ENCODE measurements at places on chromosomes 11 and 22. TPM values are rescaled to one million over a fixed set of nuclear protein-coding genes. Genes with fewer than 3 reads are reported as not detected.
A peak's percentile ranks its signal among the peaks of the same experiment; 100 is the strongest.

The RIBC2 gene
- not detected for total RNA-seq

GRCh38 chr22:39502109-39502788, at the start of gene MIEF1:
MIEF1 (plus strand) TSS chr22:39502290; CDS start chr22:39511295, 9,005 bp downstream.
- peak; percentile 99 for DNase-seq

- no peak for DNase-seq
Measured at GRCh38 chr11:56271092-56271491, 2.9 kb upstream of the OR5T1 start.

The ENTHD1 gene
- total RNA-seq: not detected

- peak; percentile 86 for DNase-seq
Measured at GRCh38 chr22:19717691-19718455, 3.6 kb downstream of the SEPTIN5 start.

- DNase-seq: no peak
Measured at GRCh38 chr11:73346186-73346935, 29.8 kb upstream of the RELT start.

- peak; percentile 56 for DNase-seq
Measured at GRCh38 chr22:27993774-27994350, 74.8 kb upstream of the PITPNB start.

- DNase-seq: peak; percentile 89
Measured at GRCh38 chr11:114163229-114163631, 103.7 kb downstream of the ZBTB16 start.

GRCh38 chr11:114260483-114260882, 35.7 kb upstream of the NNMT start:
- DNase-seq: peak; percentile 80

The RTL10 gene
- total RNA-seq: 6.6 TPM

- DNase-seq: no peak
Measured at GRCh38 chr22:20389288-20389687, 4.7 kb upstream of the ZNF74 start.

DNA sequence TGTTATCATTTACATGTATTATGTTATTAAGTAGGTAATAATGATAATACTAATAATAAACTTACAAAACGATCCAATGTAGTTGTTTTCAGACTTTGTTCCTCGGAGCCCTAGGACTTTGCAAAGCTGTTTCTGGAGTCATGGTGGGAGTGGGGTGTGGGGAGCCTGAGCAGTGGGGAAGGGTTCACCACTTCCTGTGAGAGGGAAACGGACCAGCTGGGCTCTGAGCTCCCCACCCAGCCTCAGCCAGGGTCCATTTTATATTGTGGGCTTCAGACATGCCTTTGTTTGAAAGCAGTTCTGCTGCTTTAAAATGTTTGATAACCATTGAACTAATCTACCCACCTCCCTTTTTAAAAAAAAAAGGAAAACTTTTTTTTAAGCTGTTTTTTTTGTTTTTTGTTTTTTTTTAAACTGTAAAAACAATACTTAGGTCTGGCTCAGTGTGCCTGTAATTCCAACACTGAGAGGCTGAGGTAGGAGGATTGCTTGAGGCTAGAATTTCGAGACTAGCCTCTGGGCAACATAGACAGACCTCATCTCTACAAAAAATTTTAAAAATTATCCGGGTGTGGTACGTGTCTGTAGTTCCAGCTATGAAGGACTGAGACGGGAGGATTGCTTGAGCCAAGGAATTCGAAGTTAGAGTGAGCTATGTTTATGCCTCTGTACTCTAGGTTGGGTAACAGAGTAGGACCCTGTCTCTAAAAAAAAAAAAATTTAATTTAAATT, 7.0 kb downstream of the SERPING1 start:
- DNase-seq: no peak

DNA sequence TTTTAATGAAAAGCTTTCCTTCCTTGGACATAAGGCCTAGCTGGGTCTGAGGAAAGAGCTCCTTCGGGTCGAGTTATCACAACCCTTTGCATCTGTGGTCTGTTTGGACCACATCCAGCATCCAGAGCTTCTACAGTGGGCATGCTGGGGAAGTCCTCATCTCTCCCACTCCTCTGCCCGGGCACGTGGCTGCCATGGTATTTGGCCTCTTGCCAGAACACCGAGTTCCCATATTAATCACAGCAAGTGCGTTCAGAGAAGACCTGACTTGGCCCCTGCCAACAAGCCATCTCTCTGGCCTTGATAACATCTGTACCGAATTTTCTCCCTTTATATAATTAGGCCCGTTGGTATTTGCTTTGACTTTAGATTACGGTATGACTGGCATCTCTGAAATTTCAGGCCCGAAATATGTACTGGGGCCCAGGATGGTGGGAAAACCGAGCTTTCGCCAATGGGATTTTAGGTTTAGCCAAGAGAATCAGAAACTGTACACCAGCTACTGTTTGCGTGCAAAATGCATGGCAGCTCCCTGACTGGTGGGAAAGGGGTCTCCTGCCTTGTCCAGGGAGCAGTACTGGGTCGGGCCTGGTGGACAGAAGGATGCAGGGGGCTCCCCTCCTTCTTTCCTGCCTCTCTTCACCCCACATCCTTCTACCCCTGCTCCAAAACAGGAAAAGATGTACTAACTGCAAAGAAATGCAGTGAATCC, 90.0 kb downstream of the MICAL2 start:
- DNase-seq: peak; percentile 82

DNA sequence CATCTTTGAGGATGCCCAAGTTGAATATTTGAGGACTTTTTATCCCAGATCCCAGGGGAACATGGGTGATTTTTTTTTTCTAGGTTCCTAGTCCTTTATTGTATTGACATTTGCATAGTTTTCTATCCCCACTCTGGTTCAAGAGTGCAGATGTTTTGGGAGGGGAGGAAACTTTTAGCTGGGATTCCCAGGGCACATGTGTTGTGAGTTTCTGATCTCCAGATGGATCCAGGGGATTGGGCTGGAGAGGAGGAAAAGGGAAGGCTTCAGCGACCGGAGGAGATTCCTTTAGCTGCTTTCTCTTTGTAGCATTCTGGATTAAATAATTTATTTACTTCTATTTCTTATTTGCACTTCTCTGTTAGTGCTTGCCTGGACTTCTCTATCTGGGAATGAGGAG, 14.7 kb upstream of the SORL1-AS1 start:
- DNase-seq: no peak

DNA sequence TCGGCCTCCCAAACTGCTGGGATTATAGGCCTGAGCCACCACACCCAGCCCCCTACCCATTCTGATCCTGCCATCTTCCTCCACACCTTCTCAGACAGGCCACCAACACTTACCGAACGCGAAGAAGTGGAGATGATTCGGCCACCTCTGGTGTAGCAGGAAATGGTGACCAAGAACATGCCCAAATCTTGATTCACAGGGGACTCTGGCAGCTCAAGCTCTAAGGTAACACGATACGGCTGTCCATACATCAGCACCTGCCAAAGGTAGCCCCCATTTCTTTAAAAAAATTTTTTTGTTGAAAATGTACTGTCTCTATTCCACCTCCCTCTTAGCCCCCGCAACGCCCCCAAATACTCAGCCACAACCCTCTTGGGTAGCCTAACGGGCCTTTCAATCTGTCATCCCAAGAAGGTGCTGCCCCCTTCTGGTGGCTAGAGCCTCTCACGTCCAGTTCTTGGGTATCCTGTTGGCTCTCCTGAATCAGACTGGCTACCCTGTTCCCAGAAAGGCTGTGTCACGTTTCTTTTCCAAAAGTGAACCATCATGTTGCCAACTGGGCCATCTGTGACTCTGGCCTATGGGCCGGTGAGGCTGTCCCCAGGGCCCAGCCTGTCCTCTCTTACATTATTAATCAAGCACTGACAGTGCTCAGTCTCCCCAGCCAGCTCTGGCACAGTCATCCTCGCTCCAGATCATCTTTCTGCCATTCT, 5.3 kb upstream of the LRRN4CL start:
- peak; percentile 91 for DNase-seq

GRCh38 chr22:38191731-38192474, 9.9 kb upstream of the MAFF start:
- no peak for DNase-seq

DNA sequence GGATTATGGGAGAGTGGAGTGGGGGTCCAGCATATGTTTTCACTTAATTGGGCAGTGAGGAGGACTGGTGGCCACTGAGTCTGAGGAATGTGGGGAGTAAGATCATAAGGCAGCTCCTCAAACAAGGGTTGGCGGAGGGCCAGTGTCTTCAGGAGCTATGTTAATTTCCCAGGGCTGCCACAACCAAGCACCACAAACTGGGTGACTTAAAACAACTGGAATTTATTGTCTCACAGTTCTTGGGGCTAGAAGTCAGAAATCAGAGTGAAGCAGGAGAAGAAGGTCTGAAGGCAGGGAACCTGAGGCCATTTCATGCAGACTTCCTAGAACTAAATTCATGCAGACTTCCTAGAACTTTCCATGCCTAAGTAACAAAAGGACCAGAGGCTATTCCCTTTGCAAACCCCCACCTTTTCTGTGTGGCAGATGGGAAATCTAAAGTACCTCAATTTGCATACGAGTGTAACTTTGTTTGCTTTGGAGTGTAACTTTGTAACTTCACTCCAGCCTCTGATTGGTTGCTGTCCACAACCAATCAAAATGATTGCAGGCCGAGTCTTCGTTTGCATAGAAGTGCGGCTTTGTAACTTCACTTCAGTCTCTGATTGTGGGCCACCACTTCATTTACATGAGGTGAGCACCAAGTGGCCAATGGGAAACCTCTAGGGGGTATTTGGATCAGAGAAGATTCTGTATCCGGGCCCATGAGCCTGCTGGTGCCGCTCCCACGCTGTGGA, 50.5 kb upstream of the ZBED5 start:
- no peak for DNase-seq

The APOL1 gene
- total RNA-seq: 24.6 TPM

DNA sequence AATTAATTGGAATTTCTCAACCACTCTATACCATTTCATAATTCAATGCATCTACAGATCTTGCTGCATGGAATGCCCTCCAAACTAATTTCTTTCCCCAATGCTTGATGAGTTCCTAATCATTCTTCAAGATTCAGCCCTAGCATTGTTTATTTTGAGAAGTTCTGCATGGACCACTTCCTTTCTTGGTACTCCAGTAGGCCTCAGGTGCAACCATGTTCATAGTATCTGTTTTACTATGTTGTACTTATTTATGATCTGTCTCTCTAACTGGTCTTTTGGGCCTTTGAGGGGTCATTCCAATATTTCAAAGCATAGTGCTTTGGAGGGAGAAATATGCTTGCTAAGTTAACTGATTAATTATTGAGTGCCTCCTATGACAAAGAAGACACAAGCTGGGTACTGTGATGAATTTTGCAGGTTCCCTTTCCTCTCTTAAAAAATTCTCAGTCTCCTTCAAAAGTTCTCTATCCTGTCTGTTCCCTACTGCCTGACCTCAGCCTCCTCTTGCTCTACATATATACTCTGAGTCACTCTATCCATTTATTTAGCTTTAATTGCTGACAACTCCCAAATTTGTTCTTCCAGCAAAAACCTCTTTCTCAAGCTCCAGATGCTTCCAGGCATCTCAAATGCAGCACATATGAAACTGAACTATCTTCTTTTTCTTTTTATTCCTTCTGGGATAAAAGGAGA, 9.5 kb downstream of the MRPL17 start:
- DNase-seq: no peak

- no peak for DNase-seq
Measured at GRCh38 chr11:19225581-19225980, 15.2 kb downstream of the E2F8 start.

- no peak for DNase-seq
Measured at GRCh38 chr11:59436169-59436568, at the start of gene OR5A1. OR5A1 (plus strand) TSS chr11:59436469; CDS start chr11:59443169, 6,700 bp downstream.

- no peak for DNase-seq
Measured at GRCh38 chr11:74179234-74180052, 8.4 kb downstream of the PPME1 start.

DNA sequence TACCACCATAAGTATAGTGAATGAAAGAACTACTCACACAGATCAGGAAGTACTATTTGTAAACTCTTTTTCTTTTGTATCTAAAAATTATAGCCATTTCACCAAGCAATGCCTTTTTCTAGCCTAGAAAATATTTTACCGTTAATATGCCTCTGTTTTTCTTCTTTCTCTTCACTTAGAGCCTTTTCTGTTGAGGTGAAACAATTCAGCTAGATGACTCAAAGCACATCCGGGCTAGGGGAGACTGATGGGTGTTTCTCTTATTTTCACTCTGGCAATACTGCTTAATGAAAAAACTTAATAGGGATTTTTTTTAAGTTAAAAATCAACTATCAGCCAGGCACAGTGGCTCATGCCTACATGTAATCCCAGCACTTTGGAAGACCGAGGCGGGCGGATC, 93.3 kb downstream of the SGSM3 start:
- DNase-seq: no peak

- DNase-seq: no peak
Measured at GRCh38 chr11:1006762-1007161, 29.8 kb downstream of the MUC6 start.

All from sigmoid colon (tissue), 7 donors.